Gastroesophageal sphincter (tissue), 4 donors: ENCODE measurements at places on chromosomes 2 and 18. TPM values are rescaled to one million over a fixed set of nuclear protein-coding genes. Genes with fewer than 3 reads are reported as not detected.
A peak's percentile ranks its signal among the peaks of the same experiment; 100 is the strongest.

DNA sequence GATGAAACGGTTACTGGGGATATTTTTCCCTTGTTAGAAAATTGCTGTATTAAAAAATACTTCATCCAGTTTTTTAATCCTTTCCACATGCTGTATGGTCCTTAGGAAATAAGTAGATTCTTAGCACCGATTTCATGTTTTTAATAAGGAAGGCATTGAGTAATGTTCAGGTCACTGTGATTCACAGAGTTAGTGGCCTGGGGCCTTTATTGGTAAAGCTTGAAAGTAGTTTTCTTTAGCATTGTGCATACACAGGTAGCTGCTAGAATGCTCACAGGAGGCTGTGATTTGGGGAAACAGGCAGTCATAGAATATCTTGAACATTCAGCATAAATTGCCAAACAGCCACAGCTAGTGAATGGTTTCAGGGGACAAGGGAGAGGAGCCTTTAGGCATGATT is 79.8 kb downstream of the XRCC5 start:
- ATAC-seq: no peak

DNA sequence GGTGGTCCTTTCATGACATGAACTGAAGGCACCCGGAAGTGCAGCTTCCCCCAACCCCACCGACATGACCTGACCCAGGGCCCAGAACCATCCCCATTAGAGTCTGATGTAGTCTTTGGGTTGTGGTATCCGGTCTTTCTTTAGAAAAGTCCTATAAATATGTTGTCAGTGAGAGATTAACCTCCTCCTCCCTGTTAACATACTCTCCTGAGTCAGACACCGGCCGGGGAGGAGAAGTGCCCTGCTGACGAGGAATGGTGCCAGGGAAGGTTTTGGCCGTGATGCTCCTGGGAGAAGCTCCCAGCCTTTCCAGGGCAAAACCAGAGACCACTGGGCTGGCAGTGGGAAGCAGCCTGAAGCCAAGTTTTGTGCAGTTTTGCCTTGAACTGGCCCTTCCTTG is 109.0 kb downstream of the LAMA3 start:
- no peak for ATAC-seq

GRCh38 chr2:120305296-120305695 is 40.6 kb upstream of the INHBB start:
- ATAC-seq: no peak

DNA sequence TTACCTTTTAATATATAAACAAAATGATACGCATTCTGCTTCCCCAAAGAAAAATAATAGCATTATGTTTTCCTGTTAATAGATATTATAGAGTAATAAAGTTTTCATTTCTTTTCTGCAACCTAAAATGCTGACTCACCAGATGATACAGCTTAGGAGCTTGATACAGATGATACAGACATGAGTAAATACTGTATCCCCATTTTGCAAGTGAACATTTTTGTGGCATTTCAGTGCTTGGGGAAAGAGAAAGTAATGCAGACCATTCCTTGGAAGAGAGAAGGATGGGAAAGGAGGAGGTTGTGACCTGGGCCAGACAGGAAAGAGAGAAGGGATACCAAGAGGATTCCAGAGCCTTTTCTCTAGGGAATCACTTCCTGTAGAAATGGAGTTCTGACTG is 97.5 kb upstream of the FSHR start:
- no peak for ATAC-seq

- peak; percentile 60 for ATAC-seq
Observed at GRCh38 chr2:183614799-183615435, 490.7 kb downstream of the NUP35 start.

- no peak for ATAC-seq
Observed at GRCh38 chr18:36035253-36035652, 32.1 kb downstream of the RPRD1A start.

DNA sequence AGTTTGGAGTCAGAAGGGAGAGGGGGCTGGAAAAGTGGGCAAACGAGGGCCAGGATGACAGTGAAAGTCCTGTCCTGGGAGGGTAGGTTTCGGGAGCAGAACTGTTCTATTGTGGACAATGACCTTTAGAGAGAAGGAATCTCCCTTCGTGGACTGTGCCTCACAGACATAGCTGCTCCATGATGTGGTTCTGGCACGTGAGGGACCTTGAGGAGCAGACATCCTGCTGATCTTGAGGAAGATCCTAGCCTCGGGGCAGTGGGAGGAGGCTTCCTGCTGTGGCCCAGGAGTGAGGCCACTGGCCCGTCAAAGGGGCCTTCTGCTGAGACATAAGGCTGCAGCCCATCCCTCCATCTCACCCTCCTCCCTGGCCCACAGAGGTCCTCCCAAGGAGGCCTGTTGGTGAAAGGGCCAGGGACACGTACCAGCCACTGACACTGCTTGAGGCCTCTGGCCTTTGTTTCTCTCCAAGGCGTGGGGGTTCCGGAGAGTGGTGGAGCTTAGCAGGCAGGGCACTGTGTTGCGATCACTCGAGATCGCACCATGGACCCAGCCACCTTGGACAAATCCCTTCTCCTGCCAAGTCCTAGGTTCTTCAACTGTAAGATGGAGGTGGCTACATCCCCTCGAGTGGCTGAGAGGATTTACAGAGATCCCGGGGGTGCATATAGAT is 167.2 kb downstream of the CELF4 start:
- ATAC-seq: no peak

- ATAC-seq: no peak
Observed at GRCh38 chr2:19687017-19687659, 214.6 kb downstream of the TTC32 start.

- ATAC-seq: no peak
Observed at GRCh38 chr2:226130192-226130591, 669.4 kb downstream of the IRS1 start.

DNA sequence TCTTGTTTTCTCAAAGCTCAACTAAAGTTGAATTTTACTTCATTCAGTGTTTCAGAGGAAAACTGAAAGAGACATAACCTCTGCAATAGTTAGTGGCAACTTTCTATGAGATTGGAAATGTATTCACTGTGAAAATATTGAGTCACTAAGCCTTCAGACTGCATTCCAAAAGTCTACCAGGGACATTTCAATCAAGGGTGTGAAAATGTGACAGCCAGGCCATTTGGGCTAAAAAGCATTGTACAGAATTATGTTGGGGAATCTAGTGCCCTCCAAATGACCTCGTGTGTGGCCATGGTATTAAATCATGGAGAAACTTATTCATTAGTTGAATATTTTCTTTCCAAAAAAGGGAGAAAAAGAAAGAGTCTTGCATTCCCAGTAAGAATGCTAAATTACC is 251.9 kb downstream of the GRB14 start:
- ATAC-seq: no peak

- ATAC-seq: no peak
Observed at GRCh38 chr2:86825693-86826381, 35.1 kb upstream of the CD8A start.

GRCh38 chr2:3159782-3160545 is 217.7 kb downstream of the EIPR1 start:
- ATAC-seq: no peak

DNA sequence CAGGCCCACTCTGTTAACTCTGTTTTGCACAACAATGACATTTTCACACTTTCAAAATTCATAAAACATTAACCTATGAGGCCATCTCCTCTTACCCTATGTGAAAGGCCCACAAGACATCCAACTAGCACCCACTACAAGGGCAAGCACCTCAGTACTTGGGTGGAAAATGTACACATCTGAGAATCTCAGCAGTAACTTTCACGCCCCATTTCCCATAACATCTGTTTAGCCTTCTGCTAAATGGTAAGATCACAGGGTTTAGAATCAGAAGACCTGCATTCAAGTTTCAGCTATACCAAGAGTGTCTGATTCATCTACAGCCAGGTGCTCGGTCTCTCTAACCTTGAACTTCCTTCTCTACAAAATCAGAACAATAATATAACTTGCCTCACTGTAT is 89.2 kb downstream of the SP100 start:
- ATAC-seq: no peak

- ATAC-seq: no peak
Observed at GRCh38 chr2:17719562-17720371, 33.8 kb downstream of the SMC6 start.

GRCh38 chr2:159860581-159861310 is 62.7 kb upstream of the CD302 start:
- ATAC-seq: no peak

- ATAC-seq: no peak
Observed at GRCh38 chr2:234754126-234754525, 197.7 kb upstream of the SH3BP4 start.

DNA sequence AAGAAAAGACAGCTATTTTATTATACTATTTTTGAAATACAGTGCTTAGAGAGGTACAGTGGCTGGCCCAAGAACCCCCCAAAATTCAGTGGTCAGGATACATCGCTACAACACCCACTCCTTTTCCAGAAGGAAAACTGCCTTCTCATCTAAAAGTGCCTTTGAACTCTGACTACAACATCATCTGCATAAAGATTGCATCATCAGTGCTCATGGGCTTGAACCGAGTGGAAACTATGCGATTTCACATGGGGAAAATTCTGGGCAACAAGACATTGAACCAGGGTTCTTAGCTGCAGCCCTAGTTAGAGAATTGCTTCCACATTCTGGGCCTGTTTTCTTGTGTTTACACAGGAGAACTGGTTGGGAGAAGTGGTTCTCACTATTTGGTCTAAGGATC is 294.6 kb upstream of the SLC14A2 start:
- no peak for ATAC-seq

- no peak for ATAC-seq
Observed at GRCh38 chr2:6921321-6921922, 4.2 kb downstream of the RNF144A start.

GRCh38 chr18:37508207-37508606 is 57.4 kb downstream of the CELF4 start:
- ATAC-seq: no peak

DNA sequence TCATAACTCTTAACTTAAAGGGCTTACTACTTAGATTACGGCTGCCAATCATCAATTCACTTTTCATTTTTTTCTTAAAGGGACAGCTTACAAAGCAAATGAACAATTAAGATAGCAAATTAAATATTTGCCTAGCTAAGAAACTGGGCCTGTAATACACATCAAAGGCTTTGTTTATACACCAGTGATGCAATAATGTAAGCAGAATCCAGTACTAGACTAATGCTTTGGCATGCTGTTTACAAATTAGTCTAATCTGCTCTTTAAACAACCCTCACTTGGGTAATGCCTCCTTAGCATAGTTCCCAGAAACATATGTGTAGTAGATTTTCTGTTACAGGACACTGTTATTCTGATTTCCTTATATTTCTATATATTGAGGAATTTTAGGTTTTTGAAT is 105.8 kb downstream of the ARHGAP28 start:
- no peak for ATAC-seq

DNA sequence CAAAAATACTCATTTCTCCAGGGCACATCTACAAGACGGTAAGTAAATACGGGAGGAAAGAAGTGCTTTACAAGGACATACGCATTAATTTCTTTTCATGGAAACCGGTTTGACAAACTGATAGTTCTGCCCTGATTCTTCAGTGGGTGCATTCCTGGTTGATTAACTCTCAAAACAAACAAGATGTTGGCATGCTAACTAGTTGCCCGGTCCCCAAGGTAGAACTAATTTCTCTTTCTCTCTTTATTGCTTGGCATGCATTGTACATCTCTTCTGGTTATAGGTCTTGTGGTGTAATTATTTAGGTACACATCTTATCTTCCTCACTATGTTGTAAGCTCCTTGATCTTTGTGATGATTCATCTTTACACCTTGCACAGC is 46.9 kb upstream of the SPATS2L start:
- no peak for ATAC-seq

DNA sequence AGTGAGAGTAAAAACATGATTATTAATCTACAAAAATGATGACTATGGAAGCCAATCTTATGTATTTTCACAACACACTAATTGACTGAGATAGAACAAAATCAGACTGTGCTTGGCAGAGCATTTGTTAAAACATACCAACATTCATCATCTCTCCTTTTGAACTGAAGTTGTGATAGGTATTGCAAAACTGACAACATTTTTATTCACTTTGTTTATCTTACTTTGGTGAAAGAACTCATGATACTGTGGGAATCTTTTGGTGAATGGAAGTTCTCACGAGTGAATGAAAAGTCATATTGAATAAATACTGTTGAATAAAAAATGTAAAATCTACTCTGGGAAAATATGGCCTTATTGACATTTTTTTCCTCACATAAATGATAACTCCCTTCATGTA is 1430.2 kb upstream of the PIK3C3 start:
- ATAC-seq: no peak

GRCh38 chr2:149622343-149622742 is 34.8 kb upstream of the MMADHC start:
- no peak for ATAC-seq

- no peak for ATAC-seq
Observed at GRCh38 chr2:203706403-203706802, at the start of gene CD28. Gene CD28 (plus strand): TSS chr2:203706639. CDS start chr2:203706697, 58 bp downstream.

GRCh38 chr2:98308532-98308931 is 37.7 kb upstream of the CNGA3 start:
- no peak for ATAC-seq

DNA sequence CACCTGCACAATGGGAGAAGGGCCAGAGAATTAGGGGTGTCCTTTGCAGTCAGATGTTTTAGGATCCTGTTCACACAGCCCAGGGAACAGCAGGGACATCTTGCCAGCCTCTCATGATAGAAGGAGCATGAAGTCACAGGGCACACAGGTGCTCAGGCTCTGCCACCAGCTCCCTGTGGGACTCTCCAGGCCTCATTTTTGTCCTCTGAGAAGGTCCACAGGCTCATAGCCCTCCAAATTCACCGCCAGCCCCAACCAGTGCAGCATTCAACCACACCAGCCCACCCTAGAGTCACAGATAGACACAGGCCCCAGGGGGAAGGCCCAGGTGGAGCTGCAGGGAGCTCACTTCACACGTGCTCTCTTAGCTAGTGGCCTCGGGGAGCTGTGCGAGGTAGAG is 391.7 kb downstream of the TNS1 start:
- ATAC-seq: no peak

GRCh38 chr2:85504778-85505261 is 34.1 kb upstream of the MAT2A start:
- ATAC-seq: peak; percentile 83

- ATAC-seq: no peak
Observed at GRCh38 chr18:55031164-55031563, 71.9 kb upstream of the CCDC68 start.

- no peak for ATAC-seq
Observed at GRCh38 chr2:121343191-121343590, 58.2 kb upstream of the TFCP2L1 start.

- ATAC-seq: no peak
Observed at GRCh38 chr2:219638948-219639755, 11.7 kb downstream of the SLC4A3 start.

The SLC38A11 gene
- 11.7 TPM for total RNA-seq

The MC4R gene
- total RNA-seq: 1.0 TPM

The WDPCP gene
- 7.1 TPM for total RNA-seq

The LIMS4 gene
- 5.6 TPM for total RNA-seq

The RALB gene
- 35.5 TPM for total RNA-seq

The TMEM200C gene
- 0.12 TPM for total RNA-seq

The NCKAP5 gene
- 0.57 TPM for total RNA-seq

The SPEG gene
- total RNA-seq: 90.2 TPM

The CDKL4 gene
- total RNA-seq: 1.4 TPM

The ACADL gene
- total RNA-seq: 5.9 TPM

The RESP18 gene
- not detected for total RNA-seq
